ENCODE measurements at places on chromosomes 6 and 20.

DNA sequence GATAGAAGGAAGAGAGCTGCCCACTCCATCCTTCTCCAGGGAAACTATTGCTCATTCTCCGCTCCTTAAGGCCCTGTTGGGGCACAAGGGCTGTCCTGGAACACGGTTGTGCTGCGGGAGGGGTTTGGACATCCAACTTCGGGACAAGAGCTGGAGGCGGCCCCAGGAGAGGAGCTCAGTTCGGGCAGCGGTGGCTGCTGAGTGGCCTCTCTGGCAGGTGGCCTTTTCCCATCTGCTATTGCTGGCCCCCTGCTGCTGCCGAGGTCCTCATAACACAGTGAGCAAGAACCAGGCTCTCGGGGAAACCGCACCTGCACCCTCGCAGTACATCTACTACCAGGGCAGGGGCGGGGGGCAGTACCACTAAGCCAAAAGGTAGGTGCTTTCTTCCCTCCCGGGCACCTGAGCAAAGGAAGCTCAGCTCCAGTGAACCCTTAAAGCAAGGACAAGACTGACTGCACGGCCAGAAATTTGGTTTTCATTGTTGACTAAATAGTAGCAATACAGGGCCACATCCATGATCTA lies 63.7 kb downstream of the PSMG4 start:
- DNase-seq: no peak

GRCh38 chr6:45556828-45557227 lies 179.1 kb upstream of the SUPT3H start:
- no peak for DNase-seq

GRCh38 chr6:32969685-32970412 lies 1.5 kb downstream of the BRD2 start:
- DNase-seq: peak; percentile 86

- DNase-seq: no peak
These were observed 246.1 kb downstream of the BMP7 start for GRCh38 chr20:57020364-57020763.

- no peak for DNase-seq
These were observed 9.9 kb upstream of the ULBP3 start for GRCh38 chr6:150078788-150079187.

DNA sequence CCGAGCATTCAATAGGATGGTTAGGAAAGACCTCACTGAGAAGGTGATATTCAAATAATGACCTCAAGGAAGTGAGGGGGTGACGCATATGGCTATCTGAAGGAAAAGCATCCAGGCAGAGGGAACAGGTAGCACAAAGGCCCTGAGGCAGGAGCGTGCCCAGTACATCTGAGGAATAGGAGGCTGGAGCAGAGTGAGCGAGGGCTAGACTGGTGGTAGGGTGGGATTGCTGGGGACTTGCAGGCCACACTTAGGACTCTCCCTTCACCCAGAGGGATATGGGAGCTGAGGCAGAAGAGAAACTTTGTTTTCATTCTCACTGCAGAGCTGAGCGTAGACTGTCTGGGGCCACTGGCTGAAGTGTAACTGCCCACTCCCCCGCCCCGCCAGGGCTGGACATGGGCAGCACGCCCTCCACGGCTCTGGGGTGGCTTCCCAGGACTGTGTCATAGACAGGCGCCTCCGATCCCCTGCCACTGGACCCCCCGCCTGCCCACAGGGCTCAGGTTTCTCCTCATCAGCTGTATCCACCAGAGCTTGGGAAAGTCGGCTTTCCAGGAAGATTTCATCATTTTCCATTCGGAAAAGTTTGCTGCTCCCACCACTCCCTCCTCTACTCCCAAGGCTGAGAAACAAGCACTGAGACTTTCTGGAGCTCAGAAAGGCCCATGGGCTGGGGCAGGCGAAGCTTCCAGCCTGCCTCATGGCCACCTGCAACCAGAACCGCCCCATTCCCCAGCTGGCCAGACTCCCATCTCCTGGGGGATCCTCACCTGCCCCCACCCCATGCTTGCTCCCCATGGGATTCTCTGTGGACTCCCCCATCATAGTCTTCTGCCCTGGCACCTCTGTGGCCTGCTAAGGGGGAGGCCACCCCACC lies 142.6 kb downstream of the MRPL14 start:
- DNase-seq: no peak

DNA sequence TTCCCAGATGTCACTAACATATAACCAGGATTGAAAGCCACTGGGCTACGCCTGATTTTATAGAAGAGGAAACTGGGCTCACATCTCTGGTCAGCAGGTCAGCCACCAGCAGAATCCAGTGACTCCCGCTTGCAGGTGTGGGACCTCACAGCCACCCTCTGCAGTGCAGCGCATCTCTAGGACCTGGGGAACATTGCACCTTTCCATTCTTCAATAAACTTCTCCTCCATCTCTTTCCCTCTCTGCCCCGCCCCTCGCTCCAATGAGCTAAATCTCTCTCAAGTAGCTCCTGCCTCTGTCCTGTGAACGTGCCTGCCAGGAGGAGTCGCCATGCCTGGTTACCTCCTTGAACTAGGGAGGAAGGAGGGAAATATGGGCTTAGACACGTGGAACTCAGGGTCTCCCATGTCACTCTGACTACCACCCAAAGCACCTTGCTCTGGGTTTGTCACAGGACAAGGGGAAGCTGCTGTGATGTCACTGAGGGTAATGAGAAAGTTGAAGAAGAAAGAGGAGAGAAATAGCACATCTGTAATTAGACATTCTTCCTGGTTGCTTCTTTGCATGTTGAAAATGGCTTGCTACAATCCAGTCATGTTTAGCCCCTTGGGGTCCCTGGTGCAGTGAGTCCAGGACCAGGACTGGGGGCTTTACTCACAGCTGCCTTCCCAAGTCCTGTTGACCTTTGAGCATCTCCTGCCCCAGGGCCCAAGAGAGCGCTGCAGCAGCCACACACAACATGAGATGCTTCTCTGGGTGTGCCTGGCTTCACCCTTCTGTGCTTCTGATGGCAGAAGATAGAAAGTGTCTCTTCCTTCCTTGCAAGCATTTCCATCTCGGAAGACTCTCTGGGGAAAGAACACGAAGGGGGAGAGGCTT lies 469.4 kb downstream of the PREX1 start:
- no peak for DNase-seq

DNA sequence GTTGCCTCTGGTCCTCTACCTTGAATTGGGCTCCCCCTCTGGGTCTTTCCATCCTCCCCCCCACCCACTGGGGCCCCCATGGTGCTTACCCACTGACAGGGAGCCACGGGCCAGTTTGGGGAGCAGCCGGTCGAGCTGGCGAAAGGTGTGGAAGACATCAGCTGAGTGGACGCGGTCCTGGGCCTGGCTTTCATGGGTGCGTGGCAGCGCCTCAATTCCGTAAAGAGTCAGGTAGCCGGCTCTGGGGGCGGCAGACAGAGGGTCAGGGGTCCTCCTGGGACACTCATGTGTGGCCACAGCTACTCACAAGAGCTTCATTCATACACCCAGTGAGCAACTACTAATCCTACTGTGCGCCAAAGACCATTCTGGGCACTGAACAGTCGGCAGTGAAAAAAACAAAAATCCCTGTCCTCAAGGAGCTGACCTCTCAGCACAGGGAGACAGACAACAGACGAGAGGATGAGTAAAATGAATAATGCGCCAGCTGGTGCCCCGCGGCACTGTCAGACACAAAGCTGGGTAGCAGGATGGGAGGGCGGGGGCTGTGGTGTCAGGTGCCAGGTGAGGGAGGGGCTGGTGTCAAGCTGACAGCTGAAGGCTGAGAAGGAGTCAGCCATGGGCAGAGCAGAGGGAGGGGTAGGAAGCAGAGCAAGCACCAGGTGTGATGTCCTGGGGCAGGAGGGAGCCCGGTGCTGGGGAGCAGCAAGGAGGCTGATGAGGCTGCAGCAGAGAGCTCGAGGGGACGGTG lies 28.3 kb downstream of the PTGIS start:
- DNase-seq: no peak

All from DMS 273 treated with DMSO at 0.1 percent for 48 hours (cell line).